Mesenchymal stem cell (in vitro differentiated cells and primary cell): ENCODE measurements at places on chromosomes 6 and 20.

DNA sequence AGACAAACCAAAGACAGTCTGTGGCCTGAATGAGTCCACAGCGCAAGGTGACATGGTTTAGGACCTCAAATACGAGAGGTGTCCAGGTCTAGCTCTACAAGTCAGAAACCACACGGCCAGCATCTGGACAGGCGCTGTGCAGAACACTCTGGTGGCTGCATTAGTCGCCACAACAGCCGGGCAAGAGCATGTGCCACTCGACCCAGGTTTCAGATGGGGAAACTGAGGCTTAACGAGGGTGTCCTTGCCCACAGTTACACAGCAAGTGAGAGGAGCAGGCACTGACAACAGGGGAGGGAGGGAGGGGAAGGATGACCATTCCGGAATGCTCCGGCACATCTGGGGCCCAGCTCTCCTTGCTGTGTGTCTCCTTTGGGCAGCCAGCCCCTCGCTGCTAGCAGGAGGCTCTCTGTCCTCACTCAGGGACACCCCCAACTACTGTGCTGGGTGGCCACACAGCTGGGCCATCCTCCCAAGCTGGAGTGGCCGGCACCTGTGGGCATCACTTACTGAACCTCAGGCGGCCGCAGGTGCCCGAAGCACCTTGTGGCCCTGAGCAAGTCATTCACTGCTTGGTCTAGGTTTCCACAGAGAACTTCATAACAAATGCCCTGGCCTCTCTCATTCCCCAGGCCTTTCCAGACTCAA lies 6.6 kb downstream of the DLL1 start:
- DNase-seq = no peak

DNA sequence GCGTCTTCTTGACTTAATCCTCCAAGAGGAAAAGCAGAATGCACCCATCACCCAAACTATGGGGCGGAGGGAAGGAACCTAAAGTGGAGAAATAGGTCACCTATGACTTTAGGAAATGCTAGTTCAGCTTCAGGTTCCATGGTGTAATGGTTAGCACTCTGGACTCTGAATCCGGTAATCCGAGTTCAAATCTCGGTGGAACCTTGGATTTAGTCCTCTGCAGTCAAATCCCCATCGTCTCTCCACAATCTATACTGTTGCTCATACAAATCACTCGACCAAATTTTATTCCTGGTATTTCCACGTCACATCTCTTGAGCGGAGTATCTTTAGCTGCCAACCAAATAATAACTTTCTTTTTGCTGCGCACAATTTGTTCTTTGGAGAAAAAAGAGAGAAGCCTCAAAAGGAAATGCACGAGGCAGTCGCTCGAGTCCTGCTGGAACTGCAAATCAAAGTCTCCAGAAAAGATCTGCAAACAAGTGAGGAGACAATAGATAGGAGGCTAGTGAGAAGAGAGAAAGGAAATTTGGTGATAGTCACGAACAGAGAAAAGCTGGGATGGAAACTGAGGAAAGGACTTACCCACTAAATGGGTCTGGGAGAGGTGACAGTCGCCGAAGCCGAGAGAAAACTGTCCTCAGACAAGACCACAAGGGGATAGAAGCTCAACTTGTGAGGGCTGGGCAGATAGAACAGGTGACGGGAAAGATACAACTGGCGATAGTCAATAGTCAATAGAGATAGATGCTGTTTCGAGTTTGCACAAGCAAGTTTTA lies 16.6 kb downstream of the POM121L2 start:
- peak; percentile 73 for DNase-seq

- no peak for DNase-seq
Observed at GRCh38 chr20:22744341-22745193, 160.2 kb upstream of the FOXA2 start.

DNA sequence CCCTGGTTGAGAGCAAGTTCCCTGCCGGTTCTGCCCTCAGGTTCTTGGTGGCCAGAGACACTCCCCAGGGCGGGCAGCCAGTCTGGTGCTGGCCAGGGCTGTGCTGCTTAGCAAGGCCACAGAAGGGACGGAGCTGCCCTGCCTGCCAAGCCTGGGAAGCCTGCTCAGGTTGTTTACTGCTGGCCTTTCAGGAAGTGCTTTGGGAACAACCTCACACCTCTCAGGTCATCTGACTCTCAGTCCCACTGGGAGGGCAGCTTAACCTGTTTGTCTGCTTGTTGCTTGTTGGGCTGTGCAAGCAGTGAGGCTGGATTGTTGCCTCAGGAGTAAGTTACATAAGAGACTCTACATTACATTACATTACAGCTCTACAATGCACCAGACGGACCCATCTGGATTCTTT lies 75.8 kb upstream of the AFDN start:
- DNase-seq = peak; percentile 28

GRCh38 chr6:144581812-144582537 lies 296.8 kb downstream of the UTRN start:
- peak; percentile 27 for DNase-seq

GRCh38 chr6:27441001-27441400 lies 31.9 kb downstream of the ZNF184 start:
- DNase-seq = no peak

- no peak for DNase-seq
Observed at GRCh38 chr20:36074983-36075382, 79.6 kb upstream of the EPB41L1 start.

DNA sequence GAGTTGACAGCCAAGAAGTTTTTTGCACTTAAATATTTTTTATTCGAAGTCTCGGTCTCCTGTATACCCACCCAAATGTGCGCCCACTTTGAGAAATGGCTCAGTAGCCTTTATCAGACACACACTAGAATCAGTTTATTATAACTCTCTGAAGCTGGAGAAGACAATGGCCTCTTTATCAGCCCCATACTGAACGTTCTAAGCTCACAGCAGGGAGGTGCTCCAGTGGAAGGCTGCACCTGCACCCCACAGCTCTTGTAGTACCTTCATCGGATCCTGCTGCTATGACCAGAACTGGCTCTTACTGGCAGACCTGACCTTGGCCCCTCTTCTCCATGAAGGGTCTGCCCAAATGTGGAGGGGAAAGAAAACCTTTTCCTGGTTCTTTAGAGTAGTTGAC lies 165.0 kb upstream of the SCGN start:
- no peak for DNase-seq

GRCh38 chr6:108780784-108781183 lies 67.4 kb upstream of the ARMC2 start:
- DNase-seq = no peak

- DNase-seq = no peak
Observed at GRCh38 chr6:125824946-125825771, 34.4 kb downstream of the NCOA7 start.

GRCh38 chr6:37554480-37554819 lies 54.8 kb upstream of the CCDC167 start:
- DNase-seq = peak; percentile 62

GRCh38 chr6:143562143-143562542 lies 50.6 kb upstream of the FUCA2 start:
- no peak for DNase-seq

- peak; percentile 64 for DNase-seq
Observed at GRCh38 chr6:127051571-127052260, 66.8 kb upstream of the RSPO3 start.

DNA sequence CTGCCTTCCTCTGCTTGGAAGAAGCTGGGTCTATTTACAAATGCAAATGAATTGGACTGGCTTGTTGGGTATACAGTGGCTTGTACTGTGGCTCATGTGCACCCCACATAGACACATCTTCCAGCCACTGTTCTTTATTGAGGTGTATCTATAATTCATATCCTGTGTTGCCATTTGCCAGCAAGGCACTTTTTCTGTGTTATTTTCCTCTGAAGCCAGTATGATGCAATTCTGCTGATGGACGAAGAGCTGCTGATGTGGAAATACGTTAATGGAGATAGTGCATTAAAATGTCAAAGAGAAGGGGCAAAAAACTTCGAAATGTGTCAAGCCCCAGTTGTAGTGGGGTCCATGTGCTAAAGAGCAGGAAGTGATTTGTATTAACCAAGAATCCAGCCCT lies 167.5 kb downstream of the TMEM242 start:
- DNase-seq = no peak

DNA sequence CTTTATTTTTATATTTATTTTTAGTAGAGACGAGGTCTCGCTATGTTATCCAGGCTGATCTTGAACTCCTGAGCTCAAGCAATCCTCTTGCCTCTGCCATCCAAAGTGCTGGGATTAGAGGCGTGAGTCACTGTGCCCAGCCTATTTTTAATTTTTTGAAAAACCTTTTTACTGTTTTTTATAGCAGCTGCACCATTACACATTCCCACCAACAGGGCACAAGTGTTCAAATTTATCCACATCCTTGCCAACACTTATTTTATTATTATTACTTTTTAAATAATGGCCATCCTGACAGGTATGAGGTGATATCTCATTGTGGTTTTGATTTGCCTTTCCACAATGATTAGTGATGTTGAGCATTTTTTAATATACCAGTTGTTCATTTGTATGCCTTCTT lies 42.5 kb downstream of the PACSIN1 start:
- DNase-seq = peak; percentile 11

GRCh38 chr20:32063695-32064094 lies 11.7 kb downstream of the HCK start:
- DNase-seq = no peak

GRCh38 chr6:6916598-6916997 lies 191.2 kb upstream of the RREB1 start:
- DNase-seq = peak; percentile 41

- peak; percentile 79 for DNase-seq
Observed at GRCh38 chr6:139519571-139520031, 145.2 kb upstream of the CITED2 start.

- DNase-seq = peak; percentile 53
Observed at GRCh38 chr20:40562031-40562430, 127.0 kb downstream of the MAFB start.
